ENCODE measurements at places on chromosomes 4 and X. TPM values are rescaled to one million over a fixed set of nuclear protein-coding genes. Genes with fewer than 3 reads are reported as not detected.

DNA sequence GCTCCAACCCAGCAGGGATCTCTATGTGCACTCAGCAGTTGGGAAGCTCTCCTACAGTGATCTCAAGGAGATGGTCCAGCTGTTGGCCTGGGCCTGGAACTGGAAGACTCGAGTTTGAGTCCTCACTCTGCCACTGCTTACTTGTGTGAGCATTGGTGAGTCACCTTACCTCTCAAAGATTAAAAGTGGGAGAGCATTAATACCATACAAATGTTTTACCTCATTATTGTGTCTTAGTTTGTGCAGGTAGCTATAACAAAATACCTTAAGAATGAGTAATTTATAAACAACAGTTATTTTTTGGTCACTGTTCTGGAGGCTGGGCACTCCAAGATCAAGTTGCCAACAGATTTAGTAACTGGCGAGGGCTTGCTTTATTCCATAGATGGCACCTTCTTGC, 21.4 kb upstream of the ZNF827 start:
- no peaks in the 10 kb centered on the region for H3K36me3 ChIP-seq
- DNase-seq: no peak
- H3K4me1 ChIP-seq: no peaks in the 10 kb centered on the region
- no peak overlapping the region for H3K27ac ChIP-seq

Gene RTL9
- polyA plus RNA-seq: 0.46 TPM

Gene CRMP1
- polyA plus RNA-seq: 54.4 TPM

DNA sequence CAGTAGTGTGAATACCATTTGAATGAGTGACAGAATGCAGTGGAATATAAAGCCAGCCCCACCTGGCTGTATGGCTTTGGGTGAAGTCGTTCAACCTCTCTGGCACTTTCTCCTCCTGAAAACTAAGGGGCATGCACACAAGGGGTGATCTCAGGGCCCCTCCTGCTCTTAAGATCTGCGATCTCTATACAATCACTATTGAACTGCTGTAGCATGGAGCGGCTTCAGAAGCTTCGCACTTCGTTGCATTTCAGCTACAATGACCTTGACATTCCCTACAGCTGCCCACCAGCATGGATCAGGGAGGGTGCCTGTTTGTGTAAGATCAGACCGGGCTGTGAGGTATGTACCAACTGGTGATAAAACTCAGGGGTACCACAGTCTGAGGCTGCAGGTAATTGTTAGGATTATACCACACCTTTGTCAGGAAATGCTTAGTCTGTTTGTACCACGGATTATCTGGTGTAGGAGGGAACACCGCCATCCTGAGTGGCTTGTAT, 85.2 kb downstream of the AASDH start:
- no peaks in the 10 kb centered on the region for H3K27me3 ChIP-seq
- no peaks in the 10 kb centered on the region for H3K4me1 ChIP-seq
- no peaks in the 10 kb centered on the region for H3K36me3 ChIP-seq
- H3K4me3 ChIP-seq: no peak overlapping the region

DNA sequence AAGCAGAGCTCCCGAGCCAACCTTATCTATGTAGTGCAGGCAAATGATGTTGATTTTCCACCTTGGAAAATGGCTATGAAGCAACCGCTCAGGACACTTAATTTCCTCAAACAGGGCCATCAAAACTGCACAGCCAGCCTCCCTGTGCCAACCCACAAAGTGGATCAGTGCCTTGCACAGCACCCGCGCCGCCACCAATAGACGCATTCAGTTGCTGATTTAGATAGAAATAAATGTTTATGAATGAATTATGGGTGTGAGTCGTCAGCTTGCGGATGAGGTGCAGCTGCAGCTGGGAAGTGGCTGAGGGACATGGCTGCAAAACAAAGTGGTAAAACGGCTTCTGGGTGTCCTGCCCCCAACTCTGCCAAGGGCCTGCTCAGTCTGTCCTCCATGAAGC, 47.0 kb downstream of the SOD3 start:
- no peak overlapping the region for H3K4me3 ChIP-seq
- H3K27me3 ChIP-seq: no peaks in the 10 kb centered on the region
- DNase-seq: no peak
- H3K27ac ChIP-seq: no peak overlapping the region
- H3K36me3 ChIP-seq: peaks cover 6% of the 10 kb centered on the region

Data from left lung (tissue), 14 donors.